Femur (tissue), 1 donor: ENCODE measurements at places on chromosomes 11 and 22.
A peak's percentile ranks its signal among the peaks of the same experiment; 100 is the strongest.

DNA sequence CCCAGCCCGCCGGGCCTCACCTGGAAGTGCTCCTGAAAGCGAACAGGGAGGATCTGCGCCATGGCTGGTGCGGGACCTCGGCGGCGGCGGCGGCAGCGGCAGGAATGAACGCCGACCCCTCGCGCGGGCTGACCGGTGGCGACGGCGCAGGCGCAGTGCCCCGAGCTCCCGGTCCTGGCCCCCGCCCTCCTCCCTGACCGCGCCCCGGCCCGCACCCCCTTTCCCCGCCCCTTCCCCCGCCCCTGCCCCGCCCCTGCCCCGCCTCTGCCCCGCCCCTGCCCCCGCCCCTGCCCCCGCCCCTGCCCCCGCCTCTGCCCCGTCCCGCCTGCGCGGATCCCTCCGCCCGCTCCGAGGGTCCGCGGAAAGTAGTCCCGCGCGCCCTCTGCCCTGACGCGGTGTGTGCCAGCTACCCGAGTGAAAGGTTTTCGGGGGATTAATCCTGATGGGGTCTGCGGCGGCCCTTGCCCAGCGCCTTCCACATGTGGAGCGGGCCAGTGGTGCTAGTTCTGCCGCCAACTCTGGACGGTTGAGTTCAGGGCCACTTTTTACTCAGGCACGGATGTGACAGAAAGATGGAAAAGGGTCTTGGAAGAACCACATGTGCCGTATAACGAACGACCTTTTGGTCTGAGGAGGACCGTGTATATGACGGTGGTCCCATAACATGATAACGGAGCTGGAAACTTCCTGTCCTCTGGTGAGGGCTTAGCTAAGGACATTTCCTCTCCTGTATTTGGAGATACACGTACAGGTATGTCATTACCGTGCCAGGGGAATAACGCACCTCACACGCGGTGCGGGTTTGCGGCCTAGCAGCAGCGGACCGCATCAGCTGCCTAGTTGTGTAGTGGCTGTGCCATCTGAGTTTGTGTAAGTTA, at the start of gene CLTCL1:
CLTCL1 (minus strand) TSS at position 140 of the 878 bp plus-strand sequence; CDS start at position 62, 78 bp downstream.
- peak; percentile 91 for DNase-seq

GRCh38 chr11:125945011-125945796, 640 bp upstream of the VSIG10L2 start:
- no peak for DNase-seq

DNA sequence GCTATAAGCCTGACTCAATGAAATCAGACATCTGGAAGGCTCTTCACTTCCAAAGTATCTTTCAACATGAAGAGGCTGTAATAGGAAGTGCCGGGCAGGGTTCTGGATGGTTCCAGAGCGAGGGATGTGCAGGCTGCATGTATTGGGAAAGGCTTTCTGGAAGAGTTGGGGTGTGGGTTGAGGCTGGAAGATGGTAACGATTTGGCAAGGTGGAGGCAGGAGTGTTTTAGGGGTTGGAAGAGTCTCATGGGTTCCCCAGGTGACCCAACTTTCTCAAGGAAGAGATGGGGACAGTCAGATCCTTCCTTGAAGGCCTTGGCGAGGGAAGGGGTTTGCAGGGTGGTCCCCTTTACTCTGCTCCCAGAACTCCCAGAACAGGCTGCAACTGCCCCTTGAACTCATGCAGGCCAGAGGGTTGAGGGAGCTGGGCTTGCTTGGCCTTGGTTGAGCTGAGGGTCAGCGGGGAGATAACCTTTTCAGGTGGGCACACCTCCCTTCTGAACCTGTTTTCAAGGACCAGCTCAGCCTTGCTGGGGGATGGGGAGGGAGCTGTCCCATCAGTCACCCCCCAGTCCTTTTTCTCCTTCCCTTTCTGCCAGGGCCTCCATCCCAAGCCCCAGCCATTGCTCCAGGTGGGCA, 9.4 kb upstream of the POU2F3 start:
- DNase-seq, result no peak

DNA sequence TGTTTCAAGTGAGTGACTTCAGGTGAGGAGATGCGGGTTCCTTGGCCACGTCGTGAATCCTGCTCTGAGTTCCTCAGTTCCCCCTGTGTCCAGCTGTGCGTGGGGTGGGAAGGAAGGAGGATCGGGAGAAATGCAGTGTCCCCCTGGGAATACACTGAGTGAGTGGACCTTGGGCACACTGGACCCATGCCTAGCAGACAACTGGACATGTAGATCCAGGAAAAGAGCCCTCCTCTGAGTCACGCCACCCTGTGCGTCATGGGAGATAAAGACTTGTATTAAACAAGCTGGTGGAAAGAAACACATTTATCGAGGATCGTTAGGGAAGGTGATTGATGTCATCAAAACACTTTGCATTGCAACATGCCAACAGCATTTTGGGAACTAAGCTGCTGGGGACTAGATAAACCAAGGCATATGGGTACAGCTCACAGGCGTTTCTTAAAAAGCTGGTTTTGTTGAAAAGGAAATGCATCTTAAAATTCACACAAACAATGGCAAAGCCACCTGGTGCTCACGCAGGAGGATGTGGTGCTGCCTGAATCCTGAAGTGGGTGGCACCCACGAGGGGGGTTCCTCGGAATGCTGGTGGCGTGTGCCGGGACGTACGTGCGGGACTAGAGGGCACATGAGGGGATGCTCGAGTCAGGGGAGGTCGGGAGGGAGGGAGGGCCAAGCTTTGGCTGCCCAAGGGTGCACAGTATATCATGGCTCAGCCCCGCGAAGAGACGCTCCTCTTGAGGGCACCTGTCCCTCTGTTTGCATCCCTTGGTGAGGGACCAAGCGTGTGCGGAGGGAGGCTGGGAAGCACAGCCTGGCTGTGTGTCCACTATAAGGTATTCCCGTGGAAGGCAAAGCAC, 303.5 kb downstream of the TBC1D22A start:
- peak; percentile 11 for DNase-seq

GRCh38 chr22:18991821-18992442, 55.8 kb upstream of the PRODH start:
- DNase-seq, result no peak

DNA sequence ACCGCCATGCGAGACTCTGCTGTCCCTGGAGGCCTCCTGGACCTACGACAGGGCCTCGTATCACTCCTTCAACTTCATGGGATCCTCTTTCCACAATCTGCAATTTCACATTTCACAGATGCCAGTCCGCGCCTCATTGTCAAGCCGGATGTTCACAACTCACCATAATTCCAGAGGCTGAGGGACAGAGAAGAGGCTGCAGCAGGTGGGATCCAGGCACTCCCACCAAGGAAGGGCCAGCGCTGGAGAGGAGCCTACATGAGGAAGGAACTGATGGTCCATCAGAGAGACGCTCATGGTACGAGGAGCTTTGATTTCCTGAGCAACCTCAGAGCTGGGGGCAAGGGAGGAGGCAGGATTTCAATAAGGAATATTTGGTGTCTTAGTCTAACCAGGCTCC, 495.0 kb downstream of the BRD1 start:
- DNase-seq, result no peak

DNA sequence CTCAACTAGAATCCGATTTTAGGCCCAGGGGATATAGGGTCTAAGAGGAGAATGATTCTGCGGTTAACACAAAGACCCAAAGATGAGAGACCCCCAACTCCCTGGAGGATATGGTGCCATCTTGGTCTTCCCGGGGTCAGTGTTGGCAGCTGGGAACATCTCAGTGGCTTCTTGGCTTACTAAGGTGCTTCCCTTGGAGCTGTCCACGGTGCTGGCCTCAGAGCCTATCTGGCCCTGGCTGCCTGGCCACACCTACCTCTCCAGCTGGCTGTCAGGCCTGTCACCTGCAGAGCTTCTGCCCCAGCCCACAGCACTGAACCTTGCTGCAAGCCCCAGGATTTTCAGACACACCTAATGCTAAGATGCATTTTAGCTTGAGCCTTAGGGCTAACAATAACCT, 70.7 kb upstream of the THY1 start:
- DNase-seq, result no peak

DNA sequence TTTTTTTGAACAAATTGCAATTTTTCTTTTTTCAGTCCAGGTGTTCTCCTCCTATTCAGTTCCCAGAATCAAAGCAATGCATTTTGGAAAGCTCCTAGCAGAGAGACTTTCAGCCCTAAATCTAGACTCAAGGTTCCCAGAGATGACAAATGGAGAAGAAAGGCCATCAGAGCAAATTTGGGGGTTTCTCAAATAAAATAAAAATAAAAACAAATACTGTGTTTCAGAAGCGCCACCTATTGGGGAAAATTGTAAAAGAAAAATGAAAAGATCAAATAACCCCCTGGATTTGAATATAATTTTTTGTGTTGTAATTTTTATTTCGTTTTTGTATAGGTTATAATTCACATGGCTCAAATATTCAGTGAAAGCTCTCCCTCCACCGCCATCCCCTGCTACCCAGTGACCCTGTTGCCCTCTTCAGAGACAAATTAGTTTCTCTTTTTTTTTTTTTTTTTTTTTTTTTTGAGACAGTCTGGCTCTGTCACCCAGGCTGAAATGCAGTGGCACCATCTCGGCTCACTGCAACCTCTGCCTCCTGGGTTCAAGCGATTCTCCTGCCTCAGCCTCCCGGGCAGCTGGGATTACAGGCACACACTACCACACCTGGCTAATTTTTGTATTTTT, 6.2 kb upstream of the UBE4A start:
- no peak for DNase-seq

DNA sequence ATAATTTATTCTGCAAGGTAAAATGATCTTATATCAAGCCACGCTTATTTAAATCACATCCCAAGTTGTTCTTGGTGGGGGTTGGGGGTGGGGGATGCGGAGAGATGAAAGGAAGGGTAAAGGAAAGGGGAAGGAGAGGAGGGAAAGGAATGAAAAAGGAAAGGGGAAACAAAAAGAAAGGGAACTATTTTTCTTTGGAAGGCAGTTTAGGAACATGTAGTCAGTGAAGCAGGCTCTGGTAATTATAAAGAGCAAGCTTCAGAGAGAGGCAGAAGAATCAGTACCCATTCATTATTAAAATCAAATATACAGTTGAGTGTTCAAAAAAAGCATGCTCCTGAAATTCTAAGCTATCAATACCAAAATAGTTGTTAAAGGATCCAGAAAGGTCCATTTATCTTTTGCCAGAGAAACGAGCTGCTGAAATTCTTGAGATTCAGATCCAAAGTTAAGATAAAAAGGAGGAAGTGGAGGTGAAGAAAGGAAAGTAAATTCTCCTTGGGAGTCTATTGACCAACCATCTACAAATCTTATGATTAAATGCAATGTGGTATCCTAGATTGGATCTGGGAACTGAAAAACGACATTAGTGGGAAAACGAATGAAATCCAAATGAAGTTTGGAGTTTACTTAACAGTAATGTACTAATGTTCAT, 107.4 kb downstream of the SGSM3 start:
- no peak for DNase-seq

DNA sequence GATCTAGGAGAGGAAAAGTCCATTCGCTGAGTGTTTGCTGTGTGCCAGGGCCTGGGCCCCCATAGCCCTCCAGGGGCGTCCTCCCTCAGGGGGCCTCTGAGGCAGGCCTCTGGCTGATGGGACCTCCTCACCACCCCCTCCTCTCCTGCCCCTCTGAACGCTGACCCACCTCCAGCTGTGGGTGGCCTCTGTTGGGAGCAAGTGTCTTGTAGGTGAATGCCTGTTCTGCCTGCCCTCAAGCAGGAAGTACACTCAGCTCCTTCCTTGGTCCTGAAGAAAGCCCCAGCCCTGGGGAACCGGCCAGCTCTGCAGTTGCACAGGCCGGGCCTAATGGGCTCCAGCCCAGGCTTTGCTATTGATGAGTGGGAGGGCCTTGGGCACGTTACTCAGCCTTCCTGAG, 3.5 kb downstream of the MYO7A start:
- DNase-seq, result no peak

GRCh38 chr11:64264371-64264852, 13.1 kb downstream of the PLCB3 start:
- DNase-seq, result peak; percentile 24

DNA sequence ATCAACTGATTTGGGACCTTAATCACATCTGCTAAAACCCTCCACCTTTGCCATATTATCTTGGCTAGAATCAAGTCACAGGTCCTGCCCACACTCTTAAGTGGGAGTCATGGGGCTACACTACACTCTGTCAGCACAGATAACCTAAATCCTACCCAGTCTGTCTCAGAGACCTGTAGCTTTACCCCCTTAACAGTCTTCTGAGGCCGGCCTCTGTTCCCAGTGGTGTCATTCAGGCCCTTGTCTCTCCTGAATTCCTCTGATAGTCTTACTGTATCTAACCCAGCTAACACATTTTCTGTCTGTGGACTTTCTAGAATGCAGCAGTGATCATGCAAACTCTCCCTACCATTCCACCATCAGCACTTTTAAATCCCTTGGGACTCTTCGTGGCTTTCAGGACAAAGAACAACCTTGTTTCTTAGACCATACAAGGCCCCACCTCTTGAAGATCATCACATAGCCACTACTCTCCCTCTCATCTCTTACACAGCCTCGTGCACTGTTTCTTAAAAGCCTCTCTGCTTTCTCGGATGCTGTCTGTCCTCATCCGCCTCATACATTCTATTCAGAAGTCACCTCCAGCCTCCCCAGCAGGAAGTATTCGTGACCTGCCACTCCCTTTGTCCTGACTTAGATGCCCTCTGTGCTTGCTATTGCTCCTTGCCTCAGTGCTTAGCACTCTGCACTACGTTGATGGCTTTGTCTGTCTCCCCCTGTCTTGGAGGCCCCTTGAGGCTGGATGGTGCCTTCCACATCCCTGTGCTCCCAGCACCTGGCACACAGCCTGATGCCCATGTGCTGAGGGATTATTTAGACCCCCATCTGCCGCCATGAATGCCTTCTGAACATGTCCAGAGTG, 57.9 kb downstream of the PANX1 start:
- DNase-seq, result no peak

GRCh38 chr11:119572481-119573424, 149.8 kb upstream of the THY1 start:
- no peak for DNase-seq

GRCh38 chr11:68867066-68867465, 25.4 kb upstream of the CPT1A start:
- no peak for DNase-seq

- DNase-seq, result no peak
Observed at GRCh38 chr11:128802358-128802981, 64.6 kb downstream of the KCNJ1 start.

GRCh38 chr11:34028425-34028824, 23.1 kb upstream of the CAPRIN1 start:
- DNase-seq, result peak; percentile 25

- DNase-seq, result no peak
Observed at GRCh38 chr11:72012091-72012630, 13.5 kb downstream of the IL18BP start.

DNA sequence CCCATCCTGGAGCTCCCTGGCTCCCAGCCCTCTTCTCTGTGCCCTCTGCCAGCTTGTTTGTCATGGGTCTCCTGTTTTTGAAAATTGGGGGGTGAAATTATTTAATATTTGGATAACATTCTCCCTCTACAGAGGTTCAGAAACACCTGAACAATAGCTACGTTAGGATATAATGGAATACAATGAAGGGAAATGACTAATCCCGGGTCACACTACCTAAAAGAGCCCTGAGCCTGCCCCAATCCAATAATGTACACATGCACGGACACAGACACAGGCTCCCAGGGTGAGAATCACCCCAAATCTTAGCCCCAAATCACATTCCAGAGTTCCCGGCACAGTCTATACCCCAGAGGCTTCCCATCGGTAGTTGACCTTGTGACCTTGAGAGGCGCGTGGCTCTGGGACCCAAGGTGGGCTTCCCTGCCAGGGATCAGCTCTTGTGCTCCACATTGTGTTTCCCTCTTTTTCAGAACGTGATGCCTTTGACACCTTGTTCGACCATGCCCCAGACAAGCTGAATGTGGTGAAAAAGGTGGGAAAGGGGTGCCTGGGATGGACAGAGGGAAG, 135.5 kb downstream of the PARVA start:
- DNase-seq, result no peak
